ENCODE measurements at places on chromosomes 5 and 9.

DNA sequence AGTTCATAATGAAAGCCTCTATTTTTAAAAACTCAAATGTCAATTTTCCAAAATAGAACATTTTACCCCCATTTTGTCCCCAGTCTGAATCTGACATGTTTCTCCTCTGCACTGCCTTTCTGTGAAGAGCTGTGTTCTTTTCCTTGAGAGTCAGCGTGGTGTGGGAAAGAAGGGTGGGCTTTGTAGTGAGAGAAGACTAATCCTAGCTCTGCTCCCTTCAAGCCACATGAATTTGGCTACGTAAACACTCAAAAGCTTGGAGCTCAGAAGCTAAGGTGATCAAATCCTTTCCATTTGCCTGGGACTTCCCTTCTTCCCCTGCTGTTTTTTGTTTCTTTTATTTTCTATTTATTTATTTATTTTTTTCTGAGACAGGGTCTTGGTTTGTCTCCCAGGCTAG lies 598.5 kb downstream of the TLR4 start:
- no peak for DNase-seq

GRCh38 chr9:134666208-134666607 lies 24.6 kb downstream of the COL5A1 start:
- no peak for DNase-seq

GRCh38 chr9:88936132-88936531 lies 55.1 kb upstream of the S1PR3 start:
- no peak for DNase-seq

GRCh38 chr5:141512390-141512910 lies 23.6 kb downstream of the PCDHGC5 start:
- DNase-seq = peak; percentile 80

DNA sequence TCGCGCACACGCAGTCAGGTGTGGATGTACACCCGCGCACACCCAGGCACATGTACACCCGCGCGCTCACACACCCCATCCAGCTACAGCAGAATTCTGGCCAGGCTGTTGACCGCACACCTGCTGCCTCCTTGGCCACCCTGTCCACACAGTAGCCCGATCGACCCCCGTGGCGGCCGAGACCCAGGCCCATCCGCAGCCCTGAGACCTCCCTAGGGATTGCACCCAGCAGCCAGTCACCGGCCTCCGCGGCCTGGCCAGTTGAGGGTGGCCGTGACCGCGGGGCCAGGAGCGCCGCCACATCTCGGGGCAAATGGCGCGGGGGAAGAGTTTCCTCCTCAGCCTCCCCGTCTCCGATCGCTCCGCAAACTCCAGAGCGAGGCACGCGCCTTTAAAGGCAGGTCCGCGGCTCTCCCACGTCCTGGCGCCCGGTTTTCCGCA lies 774 bp upstream of the ADAMTS16 start:
- DNase-seq = no peak

DNA sequence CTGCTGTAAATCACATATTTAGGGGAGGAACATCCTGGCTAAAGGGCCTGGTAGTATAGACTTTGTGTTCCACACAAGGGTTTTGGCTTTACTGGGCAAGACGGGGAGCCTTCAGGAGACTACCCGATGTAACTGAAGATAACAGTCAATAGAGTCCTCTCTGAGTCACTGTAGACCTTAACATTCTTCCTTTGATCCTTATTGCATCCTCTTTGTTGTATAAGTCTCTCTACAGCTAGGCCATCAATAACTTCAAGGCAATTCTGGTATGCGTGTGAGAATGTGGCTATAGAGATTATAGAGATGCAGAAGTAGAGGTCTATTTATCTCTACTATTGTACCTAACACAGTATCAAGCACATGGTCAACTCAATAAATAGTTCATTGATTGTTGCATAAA lies 67.3 kb upstream of the STK32A start:
- DNase-seq = no peak

DNA sequence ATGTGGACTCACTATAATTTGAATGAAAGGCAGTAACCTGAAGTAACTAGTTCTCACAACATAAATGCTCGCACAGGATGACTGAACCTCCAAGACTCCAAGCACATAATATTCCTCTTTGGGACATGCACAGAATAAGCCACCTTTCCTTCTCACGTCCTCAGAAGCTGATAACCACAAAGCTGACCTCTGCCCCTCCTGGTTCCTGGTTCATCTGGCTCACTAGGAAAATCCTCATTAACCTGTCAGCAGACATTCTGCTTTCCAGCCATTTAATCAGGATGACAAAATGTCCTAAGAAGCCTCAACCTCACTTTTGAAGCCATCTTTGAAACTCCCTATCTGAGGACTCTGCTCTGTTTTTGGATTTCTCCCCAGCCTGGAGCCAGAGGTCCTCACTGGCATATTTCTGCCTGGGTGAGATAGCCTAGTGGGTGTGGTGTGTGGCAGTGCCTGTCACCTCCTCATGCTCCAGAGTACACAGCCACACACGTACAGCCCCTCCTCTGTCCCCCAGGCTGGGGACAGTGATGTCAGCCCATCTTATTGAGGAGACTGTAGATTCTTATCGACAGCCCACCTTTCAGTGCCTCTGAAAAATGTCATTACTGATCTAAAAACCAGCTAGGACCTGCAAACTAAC lies 10.3 kb downstream of the ANKH start:
- no peak for DNase-seq

DNA sequence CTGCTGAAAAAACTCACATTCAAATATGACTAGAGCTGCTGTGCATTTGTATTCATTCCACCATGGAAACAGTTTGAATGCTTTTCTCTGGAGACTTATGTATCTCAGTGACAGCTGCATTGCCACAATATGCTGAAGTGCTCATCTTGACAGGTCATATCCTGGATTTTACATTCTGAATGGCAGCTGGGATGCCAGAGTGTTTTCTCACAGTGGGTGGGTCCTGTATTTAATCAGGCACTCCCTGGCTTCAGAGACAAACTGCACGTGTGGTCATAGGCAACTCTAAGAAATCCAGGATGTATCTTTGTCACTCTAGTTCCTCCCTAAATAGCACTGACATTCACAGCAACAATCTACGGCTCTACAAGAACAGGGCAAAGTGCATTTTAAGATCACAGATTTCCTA lies 75.6 kb downstream of the ST8SIA4 start:
- peak; percentile 11 for DNase-seq

DNA sequence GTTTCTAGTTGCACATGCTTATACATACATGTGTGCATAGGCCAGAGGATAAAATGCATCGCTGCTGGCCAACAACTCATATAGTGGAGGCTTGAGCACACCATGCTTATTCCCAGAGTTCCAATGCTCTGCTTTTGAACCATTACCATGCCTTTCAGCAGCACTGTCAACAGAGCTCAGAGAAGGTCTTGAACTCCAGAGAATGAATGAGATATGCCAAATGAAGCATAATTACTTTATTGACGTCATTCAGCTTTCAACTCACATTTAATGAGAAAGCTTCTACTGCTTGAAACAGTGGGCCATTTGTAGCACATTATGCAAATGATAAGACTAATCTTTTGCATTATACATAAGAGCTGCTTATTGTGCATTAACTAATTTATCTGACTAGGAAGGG lies 765.3 kb upstream of the GRAMD2B start:
- DNase-seq = no peak

DNA sequence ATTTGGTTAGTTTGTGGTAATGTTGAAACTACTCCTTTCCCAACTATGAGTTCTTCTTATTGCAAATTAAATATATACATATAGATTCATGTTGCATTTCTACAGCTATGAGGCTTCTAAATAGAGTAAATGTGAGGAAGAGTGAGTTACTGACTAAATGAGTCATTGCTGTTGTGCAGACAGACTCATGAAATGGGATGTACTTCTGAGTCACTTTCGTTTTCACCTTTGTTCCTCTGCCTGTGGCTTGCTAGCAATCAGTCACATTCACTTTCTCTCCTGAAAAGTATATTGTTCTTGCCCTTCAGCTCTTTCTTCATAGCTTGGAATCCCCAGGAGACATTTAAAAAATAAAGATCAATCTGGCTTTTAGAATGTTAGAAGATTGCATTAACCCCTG lies 295.5 kb upstream of the SMC2 start:
- no peak for DNase-seq

GRCh38 chr5:167916706-167917105 lies 374.7 kb upstream of the WWC1 start:
- no peak for DNase-seq

DNA sequence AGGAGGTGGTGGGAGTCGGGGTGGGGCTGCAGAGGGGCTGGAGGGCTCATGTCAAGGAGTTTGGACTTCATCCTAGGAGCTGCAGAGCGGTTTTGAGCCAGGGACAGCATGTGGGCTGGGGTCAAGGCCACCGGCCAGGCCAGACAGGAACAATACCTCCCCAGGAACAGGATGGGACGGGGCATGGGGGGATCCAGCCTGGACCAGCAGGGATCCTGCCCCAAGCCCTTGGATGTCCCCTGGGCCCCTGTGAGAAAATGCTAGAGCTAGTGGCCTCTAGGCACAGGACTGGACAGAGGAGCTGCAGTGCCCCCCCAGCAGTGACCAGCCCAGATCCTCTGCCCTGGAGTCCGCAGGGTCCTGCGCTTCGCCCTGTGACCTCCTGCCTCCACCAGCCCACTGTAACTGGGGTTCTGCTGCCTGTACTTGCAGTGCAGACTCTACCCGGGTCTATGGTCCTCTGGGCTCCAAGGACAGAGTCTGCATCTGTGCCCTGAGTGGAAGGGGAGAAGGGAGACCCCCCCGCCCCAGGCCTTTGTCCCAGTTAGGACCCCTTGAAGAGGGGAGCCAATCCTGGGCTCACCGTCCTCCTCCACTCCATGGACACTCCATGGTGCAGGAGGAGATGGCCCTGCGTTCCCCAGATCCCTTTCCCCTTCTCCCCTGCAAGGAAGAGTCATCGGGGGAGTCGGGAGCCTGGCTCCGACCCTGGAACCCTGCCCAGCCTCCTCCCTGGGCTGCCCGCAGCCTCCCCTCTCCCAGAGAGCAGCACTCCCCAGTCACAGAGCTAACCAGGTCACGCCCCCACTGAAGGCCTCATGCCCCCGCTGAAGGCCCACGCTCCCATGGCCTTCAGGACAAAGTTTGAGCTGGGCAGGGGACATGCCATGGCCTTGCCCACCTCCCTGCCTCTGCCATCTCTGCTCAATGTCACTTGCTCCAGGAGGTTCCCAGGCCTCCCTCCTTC lies 3.0 kb upstream of the MXD3 start:
- no peak for DNase-seq

GRCh38 chr9:127634021-127634420 lies 21.9 kb downstream of the STXBP1 start:
- DNase-seq = no peak

DNA sequence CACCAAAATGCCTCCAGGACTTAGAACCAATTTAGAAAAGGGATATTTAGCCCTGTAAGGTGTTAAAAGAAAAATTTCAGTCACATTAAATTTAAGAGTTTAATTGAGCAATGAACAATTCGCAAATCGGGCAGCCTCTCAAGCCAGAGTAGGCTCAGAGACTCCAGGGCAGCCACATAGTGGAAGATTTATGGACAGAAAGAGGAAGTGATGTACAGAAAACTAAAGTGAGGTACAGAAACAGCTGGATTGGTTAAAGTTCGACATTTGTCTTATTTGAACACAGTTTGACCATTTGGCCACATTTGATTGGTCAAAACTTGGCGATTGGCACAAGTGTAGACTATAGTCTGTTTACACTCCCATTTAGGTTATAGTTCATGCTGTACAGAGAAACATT lies 525.9 kb upstream of the ZNF608 start:
- DNase-seq = no peak

DNA sequence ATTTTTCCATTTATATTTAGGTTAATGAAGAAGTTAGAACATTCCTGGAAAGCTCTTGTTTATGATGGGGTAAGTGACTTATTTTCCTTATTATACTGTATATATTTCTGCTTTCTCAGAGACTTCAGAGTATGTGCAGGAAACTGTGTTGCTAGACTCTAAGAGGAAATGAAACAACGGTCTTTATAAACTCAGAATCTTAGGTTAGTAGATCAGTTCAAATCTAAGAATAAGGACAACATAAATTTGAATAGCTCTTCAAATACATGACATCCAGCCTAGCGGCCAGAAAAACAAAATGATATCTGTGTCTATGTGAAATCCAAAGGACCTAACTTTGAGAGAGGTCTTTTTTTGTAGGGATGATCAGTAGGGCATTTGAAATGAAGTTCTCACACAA lies 94.3 kb downstream of the PRKACG start:
- DNase-seq = no peak

GRCh38 chr5:144742361-144742760 lies 571.7 kb downstream of the KCTD16 start:
- DNase-seq = no peak
